ENCODE measurements at places on chromosomes 4 and X. TPM values are rescaled to one million over a fixed set of nuclear protein-coding genes. Genes with fewer than 3 reads are reported as not detected.

DNA sequence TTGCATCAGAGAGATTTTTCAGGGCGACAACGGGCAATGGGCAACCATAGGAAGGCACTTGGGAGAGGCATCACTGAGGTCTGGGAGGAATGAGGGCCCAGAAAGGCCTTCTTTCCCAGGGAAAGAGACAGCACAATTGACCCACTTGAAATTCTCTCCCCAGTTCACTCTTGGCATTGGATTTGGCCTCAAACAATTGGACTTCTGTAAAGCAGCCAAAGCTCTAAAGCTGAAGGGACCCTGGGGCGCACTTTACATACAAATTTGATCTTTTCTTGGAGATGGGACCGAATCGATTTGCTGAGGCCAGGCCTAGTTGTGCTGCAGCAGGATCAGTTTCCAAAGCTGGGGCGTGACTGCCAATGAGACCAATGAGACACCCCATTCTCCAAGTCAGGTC is 3.2 kb downstream of the ARHGAP36 start:
- DNase-seq = no peak

- DNase-seq = no peak
These were observed 51.9 kb upstream of the PRPS1 start for GRCh38 chrX:107576392-107576791.

DNA sequence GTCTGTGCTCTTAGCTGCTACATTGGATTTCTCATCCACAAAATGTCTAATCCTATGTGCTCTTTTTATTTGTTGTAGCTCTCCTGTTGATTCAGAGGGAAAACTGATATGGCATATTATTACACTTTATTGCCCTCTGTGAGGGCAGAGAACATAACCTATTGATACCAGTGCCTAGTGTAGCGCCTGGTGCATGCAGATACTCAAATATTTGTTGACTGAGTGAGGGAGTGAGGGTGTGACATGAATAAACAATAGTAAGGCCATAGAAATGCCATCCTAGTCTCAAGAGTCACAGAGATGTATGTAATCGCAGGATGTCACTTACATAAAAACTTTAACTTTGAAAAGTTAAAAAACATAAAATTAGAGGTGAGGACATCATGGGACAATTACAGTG is 159.1 kb downstream of the SHROOM3 start:
- no peak for DNase-seq

Gene CLTRN
- under 0.01 TPM for total RNA-seq

GRCh38 chrX:135275973-135276372 is 24.1 kb downstream of the ETDA start:
- no peak for DNase-seq

Gene CSAG1
- not detected for total RNA-seq

DNA sequence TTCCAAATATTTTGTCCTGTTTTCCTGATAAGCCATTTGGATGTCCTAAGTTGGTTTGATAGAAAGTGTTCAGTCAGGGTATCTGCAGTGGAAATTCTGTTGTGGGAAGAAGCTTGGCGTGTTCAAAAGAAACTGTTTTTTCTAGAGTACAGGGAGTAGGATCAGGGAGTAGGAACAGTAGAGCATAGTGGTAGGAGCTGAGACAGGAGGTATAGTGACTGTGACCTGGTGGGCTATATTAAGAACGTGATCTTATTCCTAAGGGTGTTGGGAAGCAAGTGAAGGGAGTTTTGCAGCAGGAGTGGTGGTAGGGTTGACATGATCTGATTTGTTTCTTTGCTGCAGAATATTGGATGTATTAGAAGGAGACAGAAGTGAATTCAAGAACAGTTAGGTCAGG is 348.2 kb downstream of the BMPR1B start:
- DNase-seq = no peak

- peak; percentile 3 for DNase-seq
These were observed 132.8 kb upstream of the KLF3 start for GRCh38 chr4:38531141-38531727.

Gene HTN1
- not detected for total RNA-seq

Gene DCAF4L1
- total RNA-seq = 0.18 TPM

DNA sequence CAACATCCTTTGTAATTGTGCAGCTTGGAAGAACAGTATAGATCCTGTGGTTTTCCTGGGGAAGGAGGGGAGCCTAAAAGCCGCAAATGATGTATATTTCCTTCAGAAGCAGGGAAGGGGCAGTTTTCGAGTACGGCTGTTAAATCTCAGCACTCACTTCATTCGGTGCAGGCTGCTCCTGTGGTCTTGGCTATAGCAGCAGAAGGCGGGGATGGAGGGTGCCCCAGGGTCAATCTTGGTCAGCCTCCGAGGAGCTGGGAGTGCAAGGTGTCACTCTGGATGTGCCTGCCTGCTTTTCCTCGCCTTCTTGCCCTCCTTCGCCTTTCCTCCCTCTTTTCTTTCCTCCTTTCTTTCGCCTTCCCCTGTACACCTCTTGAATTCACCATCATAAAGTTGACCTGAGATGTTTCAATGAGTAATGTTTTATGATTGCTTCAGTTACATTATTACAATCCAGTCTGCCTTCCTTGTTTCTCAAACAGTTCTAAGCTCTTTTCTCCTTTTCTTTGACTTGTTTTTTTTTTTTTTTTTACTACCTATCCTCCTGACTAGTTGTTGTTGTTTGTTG is 101.6 kb downstream of the RELL1 start:
- DNase-seq = no peak

Gene AKAP14
- total RNA-seq = not detected

DNA sequence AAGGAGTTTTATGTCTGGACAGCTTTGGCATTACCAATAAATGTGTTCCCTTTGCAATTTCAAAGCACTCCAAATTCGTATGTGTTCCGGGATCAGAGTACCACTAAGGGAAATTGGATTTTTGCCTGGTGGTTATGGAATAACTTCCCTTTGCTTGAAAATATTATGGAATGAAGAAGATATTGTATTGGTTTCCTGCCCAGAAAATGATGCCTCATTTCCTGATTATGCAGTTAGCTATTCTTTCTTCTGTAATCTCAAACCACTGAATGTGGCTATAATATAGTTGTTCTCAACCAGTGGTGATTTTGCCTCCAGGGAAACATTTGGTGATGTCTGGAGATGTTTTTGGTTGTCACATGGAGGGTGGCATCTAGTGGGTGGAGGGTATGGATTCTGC is 142.9 kb downstream of the PCDH7 start:
- peak; percentile 77 for DNase-seq

- DNase-seq = no peak
These were observed 62.9 kb downstream of the MAOA start for GRCh38 chrX:43718956-43719355.

DNA sequence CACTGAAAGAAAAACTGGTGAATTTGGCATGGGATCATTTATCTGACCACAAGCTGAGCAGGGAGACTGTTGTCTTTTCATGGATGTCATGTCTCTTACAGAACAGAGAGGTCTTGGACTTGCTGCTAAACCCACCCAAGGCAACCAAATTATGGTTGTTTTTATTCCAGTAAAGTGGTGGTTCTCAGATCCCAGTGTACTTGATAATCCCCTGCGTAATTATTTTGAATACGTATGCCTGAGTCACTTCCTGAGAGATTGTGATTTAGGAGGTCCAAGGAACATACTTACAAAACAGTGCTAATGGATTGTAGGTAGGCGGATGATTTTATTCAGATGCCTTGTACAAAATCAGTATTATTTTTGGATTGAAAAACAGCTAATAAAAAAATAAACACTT is 585.6 kb downstream of the IL1RAPL1 start:
- peak; percentile 62 for DNase-seq

DNA sequence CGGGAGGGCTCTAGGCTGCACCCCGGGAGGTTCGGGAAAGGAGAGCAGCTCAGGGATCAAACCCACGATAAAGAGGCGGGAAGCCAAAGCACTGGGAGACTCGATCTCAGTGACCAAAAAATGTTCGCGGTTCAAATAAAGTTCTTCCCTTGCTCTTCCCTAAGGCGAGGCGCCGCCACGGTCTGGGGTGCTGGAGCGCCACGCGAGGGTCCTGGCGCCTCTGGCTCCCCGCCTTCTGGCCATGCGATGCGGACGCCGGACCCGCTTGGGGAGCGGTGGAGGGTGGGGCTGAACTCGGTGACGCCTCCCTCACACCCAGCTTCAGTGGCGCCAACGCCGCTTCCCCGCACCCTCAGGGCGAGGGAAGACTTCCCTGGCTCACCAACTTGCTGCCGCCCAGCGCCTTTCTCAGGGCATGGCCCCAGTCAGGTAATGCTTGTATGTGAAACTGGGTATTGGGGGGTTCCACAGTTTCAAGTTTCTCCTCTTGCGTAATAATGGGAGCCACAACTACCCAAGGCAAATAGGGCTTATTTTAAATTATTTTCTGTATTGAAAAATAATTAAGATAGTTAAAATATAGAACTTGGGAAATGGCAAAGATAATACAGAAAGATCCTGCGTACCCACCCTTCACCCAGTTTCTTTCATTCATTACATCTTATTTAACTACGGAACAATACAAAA is at the start of gene QRFPR:
QRFPR (minus strand) TSS at position 243 of the 687 bp plus-strand sequence. CDS start 371 bp downstream, outside the sequence.
- DNase-seq = no peak

DNA sequence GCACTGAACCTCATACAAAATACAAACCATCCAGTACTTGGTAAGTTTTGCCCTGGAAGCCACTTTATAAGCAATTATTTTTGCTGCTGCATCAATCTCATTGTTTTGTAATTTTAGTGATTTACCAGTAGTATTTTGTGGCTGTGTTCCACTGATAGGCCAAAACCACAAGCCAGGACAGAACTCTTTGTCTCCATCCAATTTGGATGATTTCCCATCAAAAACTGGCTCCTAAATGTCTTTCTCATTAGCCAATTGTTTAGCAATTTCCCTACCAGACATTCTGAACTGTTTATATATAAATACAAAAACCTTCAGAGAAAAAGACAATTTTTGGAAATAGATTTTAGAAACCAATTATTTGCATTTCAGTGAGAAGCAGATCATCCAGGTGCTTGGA is 4.4 kb downstream of the GSPT2 start:
- DNase-seq = no peak

- DNase-seq = no peak
These were observed 15.1 kb upstream of the RNF128 start for GRCh38 chrX:106711375-106711774.

Gene KLHL4
- total RNA-seq = 1.7 TPM

- DNase-seq = no peak
These were observed 77.9 kb downstream of the EFHC2 start for GRCh38 chrX:44265559-44265958.

DNA sequence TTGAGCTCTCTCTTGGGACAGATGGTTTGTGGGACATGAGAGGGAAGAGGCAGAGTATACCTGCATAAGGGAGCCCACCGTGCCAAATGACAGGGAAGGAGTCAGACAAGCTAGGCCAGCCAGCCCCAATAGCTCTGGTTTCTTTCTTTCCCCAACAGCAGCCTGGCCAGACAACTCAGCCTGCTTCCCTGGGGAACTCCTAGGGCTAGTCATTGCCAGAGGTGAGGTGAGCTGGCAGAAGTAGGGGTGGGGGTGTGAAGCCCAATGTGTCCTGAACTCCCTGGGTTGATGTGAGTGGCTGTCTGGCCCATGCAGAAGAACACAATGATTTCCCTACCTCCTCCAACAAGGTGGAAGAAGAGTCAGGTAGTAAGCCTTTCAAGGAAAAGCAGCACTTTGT is 135.5 kb downstream of the AMMECR1 start:
- DNase-seq = peak; percentile 43

DNA sequence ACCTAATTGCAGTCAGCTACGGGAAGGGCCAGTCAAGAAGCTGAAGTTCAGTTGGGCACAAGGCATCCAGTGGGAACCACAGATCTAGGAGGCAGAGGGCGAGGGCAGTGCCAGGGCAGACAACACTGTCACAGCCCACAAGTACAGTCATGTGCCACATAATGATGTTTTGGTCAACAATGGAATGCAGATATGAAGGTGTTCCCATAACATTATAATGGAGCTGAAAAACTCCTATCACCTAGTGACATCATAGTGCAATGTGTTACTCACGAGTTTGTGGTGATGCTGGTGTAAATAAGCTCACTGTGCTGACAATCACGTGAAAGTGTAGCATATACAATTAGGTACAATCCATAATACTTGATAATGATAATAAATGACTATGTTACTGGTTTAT is 4.5 kb upstream of the TMEM255A start:
- no peak for DNase-seq

Gene UGT2B17
- not detected for total RNA-seq

DNA sequence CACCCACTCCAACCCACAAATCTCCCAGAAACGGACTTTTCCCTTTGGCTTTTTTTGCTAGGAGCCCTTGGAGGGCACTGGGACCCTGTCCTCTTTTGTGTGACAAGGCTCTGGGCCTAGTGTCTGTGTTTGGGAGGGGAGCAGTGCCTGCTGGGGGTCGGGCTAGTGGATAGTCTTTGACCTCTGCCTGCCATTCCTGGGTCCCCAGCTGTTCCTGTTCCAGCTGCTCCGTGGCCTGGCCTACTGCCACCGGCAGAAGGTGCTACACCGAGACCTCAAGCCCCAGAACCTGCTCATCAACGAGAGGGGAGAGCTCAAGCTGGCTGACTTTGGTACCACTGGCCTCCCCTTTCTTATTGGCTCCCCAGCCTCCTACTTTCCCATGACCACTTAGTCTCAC is 6.7 kb upstream of the USP11 start:
- no peak for DNase-seq

Gene TMEM47
- 134 TPM for total RNA-seq

GRCh38 chr4:173121076-173121561 is 47.5 kb upstream of the GALNT7 start:
- DNase-seq = peak; percentile 25

All from IMR-90 (cell line).